ENCODE measurements at places on chromosomes 2 and 18. TPM values are rescaled to one million over a fixed set of nuclear protein-coding genes. Genes with fewer than 3 reads are reported as not detected.

NPAS2 gene
- total RNA-seq: 2.4 TPM

CPS1 gene
- 0.42 TPM for total RNA-seq

VWC2L gene
- under 0.01 TPM for total RNA-seq

IKZF2 gene
- 12.6 TPM for total RNA-seq

TFPI gene
- 6.9 TPM for total RNA-seq

POTEC gene
- total RNA-seq: not detected

Measured in mononuclear cell (primary cell).